ENCODE measurements at places on chromosomes 1 and 21.

GRCh38 chr21:37146320-37147235 is 73.5 kb downstream of the TTC3 start:
- no peak for DNase-seq

GRCh38 chr1:225973158-225973557 is 26.0 kb downstream of the SDE2 start:
- no peak for DNase-seq

DNA sequence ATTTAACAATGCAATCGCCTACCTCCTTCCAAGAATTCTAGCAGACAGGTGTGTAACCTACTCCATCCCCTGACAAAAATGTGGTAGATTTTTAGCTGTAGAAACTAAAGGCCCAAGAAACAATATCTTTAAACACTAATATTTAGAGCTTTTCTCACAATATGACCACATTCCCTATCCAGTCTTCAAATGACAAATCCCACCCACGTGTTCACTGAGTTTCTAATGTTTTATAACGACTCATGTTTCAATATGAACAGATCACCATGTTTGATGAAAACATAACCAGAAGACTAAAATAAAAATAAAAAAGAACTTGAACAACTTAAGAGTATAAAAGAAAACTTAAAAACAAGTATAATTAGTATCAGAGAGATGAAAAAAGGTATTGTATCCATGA is 24.6 kb downstream of the RSBN1 start:
- DNase-seq: no peak

DNA sequence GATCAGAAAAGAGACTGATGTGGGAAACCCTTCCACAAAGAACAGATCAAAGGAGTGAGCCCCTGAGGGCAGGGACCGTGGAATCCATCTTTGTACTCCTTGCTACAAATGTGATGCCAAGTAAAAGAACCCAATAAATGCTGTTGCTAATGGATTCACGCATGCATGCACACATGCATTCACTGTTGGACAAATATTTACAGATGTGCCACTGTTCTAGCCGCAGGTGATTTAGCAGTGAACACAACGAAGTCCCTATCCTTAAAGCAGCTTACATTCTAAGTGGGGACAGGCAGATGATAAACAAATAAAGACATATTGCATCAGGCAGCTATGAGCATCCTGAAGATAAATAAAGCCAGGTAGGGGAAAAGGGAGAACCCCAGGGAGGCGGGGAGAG is 67.8 kb downstream of the ITPKB start:
- DNase-seq: no peak

GRCh38 chr1:228768355-228769000 is 33.2 kb downstream of the RHOU start:
- DNase-seq: no peak

DNA sequence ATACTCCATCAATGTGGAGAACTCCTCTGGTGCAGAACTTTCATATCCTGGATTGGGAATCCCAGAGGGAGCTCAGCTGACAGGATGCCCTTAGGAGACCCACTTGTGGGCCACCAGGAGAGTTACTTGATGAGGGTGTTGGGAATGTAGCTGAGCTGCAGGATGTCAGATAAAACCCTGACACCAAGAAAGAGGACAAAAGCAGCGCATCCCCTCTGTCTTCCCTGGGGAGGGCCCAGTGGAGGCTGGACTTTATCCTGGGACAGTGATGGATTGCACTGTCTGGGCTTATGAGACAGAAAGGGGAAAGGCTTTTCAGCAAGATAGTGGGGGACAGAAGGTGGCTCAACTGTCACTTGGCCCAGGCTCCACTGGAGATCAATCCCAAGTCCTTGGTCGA is 88.1 kb upstream of the BCAR3 start:
- DNase-seq: no peak

GRCh38 chr1:209607795-209608178 is 24.3 kb downstream of the CAMK1G start:
- DNase-seq: no peak

DNA sequence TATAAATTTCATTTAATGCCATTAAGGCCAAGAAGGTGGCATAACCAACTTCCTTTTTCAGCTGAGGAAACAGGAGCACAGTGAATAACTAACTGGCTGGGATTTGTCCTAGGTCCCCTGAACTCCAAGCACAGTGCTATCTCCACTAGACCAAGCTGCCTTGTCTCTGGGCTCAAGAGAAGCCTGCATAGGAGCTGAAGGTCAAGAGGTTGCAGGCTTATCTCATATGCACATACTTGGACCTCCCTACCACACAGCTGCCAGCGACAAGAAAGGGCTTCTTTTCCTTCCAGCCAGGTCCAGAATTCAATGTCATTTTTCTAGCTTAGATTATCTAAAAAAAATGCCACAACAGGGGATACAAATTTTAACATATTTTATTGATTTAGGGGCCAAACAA is 27.1 kb downstream of the AK2 start:
- DNase-seq: no peak

DNA sequence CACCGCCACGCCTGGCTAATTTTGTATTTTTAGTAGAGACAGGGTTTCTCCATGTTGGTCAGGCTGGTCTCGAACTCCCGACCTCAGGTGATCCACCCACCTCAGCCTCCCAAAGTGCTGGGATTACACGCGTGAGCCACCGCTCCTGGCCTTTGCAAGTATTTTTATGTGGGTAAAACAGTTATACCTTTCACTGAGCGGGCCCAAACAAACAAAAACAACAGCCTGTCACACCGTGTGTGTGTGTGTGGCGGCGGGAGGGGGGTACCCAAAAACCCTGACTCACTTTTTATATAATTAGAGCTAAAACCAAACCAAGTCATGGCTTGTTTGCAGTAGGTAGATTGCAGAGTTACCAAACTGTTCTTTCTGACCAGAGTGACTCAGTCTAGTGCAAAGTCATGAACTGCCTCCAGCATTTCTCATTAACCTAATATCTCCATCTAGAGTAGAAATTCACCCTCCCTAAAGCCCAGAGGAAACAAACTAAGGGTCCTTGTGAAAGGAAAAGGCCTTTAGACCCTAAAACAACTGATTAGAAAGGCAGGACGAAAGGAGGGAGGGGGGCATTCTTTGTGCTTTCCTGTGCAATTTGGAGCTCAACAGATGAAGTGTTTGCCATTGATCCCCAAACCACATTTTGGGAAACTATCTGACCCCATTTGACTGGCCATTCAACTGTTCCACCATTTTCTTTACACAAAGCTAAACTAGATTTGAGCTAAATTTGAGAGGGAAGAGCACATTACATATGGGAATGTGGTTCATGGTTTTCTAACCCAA is 181.0 kb downstream of the DHRS3 start:
- DNase-seq: no peak

DNA sequence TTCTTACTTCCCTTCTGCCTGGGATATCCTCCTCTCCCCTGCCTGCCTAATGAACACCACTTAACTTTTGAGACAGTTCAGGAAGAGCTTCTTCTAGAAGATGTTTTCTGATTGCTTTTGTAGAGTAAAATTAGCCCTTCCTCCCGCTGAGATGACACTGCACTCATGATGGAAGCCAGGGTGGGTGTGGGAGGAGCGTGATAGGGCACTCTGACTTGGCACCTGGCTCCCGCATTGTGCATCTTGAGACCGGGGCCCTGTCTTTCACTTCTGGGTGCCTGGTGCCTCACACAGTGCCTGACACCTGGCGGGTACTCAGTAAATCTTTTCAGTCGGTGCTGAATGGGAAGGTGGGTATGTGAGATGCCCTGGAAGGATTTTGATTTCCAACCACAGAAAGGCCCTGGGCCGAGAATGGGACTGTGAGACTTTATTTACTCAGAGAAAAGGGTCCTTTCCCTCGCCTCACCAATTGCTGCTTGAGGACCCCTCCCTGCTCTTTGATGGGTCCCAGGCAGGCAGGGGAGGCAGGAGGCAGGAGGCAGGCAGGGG is 6.8 kb downstream of the THEM5 start:
- no peak for DNase-seq

DNA sequence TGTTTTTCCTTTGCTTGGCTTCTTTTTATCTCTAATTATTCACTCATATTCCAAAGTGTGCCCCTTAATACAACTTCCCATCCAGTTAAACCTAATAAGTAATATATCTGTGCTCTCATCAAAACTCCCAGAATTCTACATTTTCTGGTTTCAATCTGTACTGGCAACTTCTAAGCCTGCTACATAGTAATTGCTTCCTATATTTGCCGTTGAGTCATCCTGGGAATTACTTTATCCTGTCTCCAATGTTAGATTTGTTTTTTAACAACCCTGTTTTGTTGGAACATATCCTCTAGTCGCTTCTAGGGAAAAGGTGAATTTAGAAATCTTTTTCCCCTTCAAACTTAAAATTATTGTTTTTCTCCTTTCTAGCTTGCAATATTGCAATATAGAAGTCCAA is 620.5 kb upstream of the PKN2 start:
- DNase-seq: no peak

- no peak for DNase-seq
Observed at GRCh38 chr1:43936431-43937151, 3.0 kb downstream of the ARTN start.

- DNase-seq: peak; percentile 23
Observed at GRCh38 chr21:34693192-34693810, 24.5 kb downstream of the CLIC6 start.

DNA sequence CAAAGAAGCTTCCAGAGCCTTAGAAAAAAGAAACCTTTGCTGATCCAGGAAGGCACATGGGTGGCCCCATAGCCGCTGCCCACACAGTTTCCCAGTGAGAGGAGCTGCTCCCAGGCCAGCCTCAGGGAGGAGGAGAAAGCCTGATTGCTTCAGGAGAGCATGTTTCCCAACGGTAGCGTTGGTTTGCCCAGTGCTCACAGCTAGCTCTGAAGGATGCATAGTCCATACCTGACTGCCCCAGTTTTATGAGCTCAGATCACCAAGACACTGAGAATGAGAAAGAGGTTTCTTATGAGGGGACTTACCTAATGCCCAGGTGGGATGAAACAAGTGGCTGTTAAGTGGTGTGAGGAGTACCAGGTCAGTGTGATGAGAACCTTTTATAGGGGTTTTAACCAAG is at the start of gene CRNN:
TSS of gene CRNN (minus strand) at position 355 of the 400 bp plus-strand sequence. CDS start 2,030 bp downstream, outside the sequence.
- DNase-seq: no peak

DNA sequence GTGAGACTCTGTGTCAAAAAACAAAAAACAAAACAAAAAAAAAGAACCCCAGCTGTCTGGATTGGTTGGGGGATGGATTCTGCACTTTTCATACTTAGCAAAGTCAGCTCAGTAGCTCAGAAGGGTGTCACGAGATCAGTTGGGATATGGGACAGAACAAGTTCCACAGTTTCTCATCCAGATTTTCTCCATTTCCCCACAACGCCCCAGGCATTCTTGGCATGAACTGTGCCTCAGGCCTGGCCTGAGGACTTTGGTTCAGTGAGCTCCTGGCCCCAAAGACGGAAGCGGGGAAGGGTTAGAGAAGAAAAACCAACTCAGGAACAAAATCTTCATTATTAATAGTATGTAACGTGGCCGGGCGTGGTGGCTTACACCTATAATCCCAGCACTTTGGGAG is 1.9 kb downstream of the AKR7A2 start:
- DNase-seq: no peak

DNA sequence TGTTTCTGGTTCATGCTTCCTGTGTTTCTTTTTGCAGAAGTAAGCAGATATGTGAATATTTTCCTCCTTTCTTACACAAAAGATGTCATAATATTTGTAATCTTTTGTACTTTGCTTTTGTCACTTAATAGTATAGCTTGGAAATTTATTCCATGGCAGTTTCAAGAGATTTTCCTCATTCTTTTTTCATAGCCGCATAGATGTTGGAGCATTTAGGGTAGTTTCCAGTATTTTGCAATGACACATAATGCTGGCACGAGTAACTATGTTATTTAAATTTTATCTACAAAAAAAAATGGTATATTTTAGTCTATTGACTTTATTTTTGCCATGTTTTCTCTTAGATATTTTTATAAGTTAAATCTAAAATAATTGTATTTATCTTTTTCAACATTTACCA is 40.7 kb downstream of the AGO3 start:
- DNase-seq: no peak

DNA sequence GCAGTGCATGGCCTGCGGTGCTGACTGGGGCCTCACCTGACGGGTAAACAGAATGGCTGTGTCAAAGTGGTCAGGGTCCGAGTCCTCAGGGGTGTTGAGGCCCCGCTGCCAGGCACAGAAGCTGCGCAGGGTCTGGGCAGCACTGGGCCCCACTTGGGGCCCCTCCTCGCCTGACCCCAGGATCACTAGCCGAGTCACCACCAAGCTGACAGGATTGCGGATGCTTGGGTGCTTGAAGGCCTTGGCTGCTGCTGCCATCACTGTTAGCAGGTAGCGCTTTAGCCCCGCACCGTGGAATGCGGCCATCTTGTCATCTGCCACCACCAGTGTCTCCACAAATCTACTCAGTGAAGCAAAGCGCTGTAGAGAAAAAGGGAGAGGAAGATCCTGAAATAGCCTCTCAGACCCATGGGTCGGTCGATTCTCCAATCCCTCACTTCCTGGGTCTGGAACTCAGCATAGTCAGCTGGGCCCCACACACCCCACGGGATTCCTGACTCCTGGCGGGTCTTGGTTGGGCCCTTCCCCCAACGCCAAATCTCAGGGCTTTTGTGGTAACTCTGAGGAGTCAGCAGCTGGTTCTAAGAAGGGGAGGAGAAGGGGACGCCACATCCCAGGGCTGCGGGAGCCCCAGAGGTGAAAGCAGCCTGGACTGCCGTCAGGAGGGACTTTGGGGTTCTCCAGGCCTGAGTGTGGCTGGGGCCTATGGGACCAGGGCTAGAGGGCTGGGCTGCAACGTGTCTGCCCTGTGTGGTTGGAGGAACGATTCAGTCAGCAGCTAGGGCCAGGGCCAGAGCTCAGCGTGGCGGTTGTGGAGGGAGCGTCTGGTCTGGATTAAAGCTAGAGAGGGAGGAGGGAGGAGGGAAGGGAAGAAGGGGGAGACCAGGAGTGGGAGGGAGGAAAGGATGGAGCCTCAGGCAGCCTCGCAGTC is 2.1 kb downstream of the ADAMTS4 start:
- no peak for DNase-seq

- DNase-seq: no peak
Observed at GRCh38 chr1:116889380-116889779, 20.3 kb upstream of the PTGFRN start.

DNA sequence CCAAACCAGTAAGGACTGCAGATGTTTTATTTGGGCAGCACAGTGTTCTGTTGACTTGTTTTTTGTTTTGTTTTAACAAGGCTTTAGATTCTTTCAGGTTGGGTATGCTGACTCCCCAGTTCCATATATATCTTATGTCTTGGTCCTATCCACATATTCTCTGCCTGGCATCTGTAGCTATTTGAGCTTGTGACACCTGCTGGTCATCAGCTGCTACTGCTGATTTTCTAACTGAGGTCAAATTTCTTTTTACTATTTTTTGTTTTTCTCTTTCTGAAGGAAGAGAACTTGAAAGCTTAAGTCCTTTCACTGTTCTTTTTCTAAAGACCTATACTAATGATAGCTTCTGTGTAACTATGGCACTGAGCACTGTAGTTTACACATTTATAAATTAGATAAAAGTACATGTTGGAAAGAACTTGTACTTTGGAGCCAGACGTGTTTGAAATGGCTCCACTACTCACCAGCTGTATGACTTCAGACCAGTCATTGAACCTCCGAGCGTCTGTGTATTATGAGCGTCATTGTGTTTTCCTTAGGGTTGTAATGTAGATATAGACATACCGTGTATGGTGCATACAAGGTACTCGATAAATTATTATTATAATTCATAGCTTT is 109.4 kb downstream of the NRDC start:
- peak; percentile 45 for DNase-seq

Measured in smooth muscle cell of the brain vasculature (primary cell).